ENCODE measurements at places on chromosomes 12 and 14. TPM values are rescaled to one million over a fixed set of nuclear protein-coding genes. Genes with fewer than 3 reads are reported as not detected.

TMPRSS12 gene
- total RNA-seq: not detected

DAO gene
- not detected for total RNA-seq

KLRD1 gene
- total RNA-seq: 9.0 TPM

KRT79 gene
- 0.58 TPM for total RNA-seq

DNAJC22 gene
- total RNA-seq: 2.7 TPM

TEX52 gene
- total RNA-seq: not detected

ETFBKMT gene
- total RNA-seq: 3.9 TPM

ATL1 gene
- 5.4 TPM for total RNA-seq

P2RX2 gene
- total RNA-seq: not detected

RGS6 gene
- 0.12 TPM for total RNA-seq

ZNF84 gene
- 24.5 TPM for total RNA-seq

ST8SIA1 gene
- 2.4 TPM for total RNA-seq

BDKRB1 gene
- total RNA-seq: not detected

STK38L gene
- total RNA-seq: 34.8 TPM

CYP27B1 gene
- 4.7 TPM for total RNA-seq

DNA sequence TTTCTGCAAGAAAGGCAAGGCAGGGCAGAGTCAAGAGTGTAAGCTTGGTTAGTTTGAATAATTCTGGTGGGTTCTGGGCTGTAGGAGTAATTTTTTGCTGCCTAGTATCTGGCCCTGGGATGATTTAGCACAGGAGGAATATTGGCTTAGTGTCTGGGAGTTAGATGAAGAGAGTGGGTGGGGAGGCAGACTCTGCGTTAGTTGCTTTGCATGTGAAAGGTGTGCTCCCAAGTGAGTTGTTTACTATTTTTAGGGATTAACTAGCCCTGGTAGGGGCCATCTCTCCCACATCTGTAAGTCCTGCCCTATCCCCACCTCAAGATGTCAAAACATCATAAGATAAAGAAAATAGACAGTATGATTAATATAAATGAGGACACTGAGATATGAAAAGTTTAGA lies 249.7 kb downstream of the LRIG3 start:
- H3K4me1 ChIP-seq: no peaks in the 10 kb centered on the region
- no peak overlapping the region for H3K27ac ChIP-seq
- H3K36me3 ChIP-seq: no peaks in the 10 kb centered on the region
- H3K4me3 ChIP-seq: no peak overlapping the region

- H3K27me3 ChIP-seq: no peaks in the 10 kb centered on the region
- H3K4me3 ChIP-seq: no peak overlapping the region
Observed at GRCh38 chr12:19810213-19810612, 370.9 kb downstream of the AEBP2 start.

DNA sequence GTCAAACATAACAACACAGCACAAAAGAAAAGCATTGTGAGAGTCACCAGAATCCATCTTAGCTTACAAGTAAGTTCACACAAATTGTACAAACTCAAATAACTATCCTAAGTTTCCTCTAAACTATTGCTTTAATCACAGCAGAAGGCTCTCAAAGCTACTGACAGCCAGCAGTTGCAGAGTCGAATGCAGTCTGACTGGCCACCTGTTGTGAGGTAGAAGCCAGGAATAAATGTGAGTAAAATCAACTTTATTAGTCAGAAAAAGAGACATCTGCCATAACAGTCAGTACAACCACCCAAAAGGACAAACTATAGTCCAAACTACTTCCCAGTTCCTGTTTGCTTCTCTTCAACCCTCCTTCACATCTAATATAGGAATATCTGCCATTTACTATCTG lies 231.7 kb upstream of the USP15 start:
- DNase-seq: no peak
- no peaks in the 10 kb centered on the region for H3K27me3 ChIP-seq
- no peaks in the 10 kb centered on the region for H3K36me3 ChIP-seq

DNA sequence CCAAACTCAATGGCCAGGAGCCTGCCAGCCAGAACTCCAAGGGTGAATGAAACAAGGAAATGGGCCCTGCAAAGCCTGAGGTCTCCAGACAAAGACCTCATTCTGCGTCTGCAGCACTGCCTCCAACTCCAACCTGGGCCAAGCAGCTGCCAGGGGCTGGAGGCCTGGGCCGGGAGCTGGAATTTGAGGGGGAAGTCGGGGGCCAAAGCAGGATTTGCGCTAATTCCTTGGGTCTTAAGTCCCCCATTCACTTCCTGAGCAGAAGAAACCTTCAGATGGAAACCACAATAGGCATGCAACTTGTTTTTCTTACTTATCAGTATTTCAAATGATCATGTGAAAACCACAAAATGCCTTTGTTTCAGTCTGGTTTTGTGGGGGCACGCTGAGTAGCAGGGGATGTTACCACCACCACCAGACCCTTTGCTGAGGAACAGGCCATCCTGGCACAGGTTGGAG lies 23.0 kb upstream of the TC2N start:
- H3K36me3 ChIP-seq: peaks cover 2% of the 10 kb centered on the region
- H3K27ac ChIP-seq: no peak overlapping the region
- DNase-seq: no peak

DNA sequence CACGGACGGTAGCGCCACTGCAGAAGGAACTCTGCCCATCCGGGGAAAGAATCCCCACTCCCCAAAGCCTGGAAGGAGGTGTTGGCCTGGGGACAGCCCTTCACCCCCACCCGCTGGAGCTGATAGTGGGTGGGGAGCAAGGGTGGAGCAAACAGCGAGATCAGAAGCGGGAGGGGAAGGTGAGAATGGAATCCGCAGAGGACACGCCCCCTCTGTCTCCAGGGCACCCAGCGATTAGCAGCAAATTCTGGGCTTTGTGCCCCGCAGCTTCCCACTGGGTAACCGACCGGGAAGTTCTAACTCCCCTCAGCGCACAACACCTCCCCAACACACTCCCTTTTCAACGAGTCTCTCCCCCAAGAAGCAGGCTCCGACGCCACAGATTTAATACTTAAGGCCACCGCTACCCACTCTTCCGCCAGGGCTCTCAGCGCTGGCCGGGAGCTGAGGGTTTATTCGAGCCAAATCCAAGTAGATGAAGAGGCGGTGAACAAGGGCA lies 1.4 kb downstream of the SLC25A29 start:
- H3K36me3 ChIP-seq: no peaks in the 10 kb centered on the region
- peak overlapping the region; percentile 92 for H3K4me3 ChIP-seq
- H3K27me3 ChIP-seq: no peaks in the 10 kb centered on the region

- no peaks in the 10 kb centered on the region for H3K27me3 ChIP-seq
- no peak overlapping the region for H3K27ac ChIP-seq
- H3K4me3 ChIP-seq: no peak overlapping the region
Observed at GRCh38 chr12:49939707-49940106, 10.8 kb upstream of the AQP2 start.

GRCh38 chr12:59578254-59578653 lies 17.6 kb upstream of the SLC16A7 start:
- DNase-seq: no peak
- no peak overlapping the region for H3K4me3 ChIP-seq
- H3K36me3 ChIP-seq: no peaks in the 10 kb centered on the region
- no peak overlapping the region for H3K27ac ChIP-seq
- H3K27me3 ChIP-seq: no peaks in the 10 kb centered on the region

- no peak overlapping the region for H3K27ac ChIP-seq
- H3K27me3 ChIP-seq: no peaks in the 10 kb centered on the region
- H3K4me3 ChIP-seq: no peak overlapping the region
- H3K36me3 ChIP-seq: no peaks in the 10 kb centered on the region
- peak; percentile 60 for DNase-seq
Observed at GRCh38 chr14:83006121-83006670, 1472.5 kb upstream of the SEL1L start.

GRCh38 chr12:28776220-28776619 lies 372.9 kb upstream of the FAR2 start:
- H3K4me1 ChIP-seq: no peaks in the 10 kb centered on the region
- H3K36me3 ChIP-seq: no peaks in the 10 kb centered on the region

DNA sequence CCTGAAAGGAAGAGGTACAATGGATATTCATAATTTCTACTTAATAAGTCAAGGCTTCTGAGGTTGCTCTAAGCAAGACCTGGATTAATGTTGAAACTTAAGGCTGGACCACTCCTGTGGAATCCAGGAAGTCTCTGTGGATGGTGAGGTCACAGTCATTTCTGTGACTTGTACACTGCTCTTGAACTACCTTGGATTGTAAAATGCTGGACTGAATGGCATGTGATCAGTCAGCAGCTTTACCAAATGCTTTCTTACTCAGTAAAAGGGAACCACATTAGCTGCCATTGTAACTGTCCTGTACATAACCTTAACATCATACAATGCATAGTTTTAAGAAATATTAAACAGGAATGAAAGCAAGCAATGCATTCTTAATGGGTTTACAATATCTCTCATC lies 182.9 kb downstream of the NOVA1 start:
- H3K27ac ChIP-seq: no peak overlapping the region
- H3K4me1 ChIP-seq: no peaks in the 10 kb centered on the region
- no peaks in the 10 kb centered on the region for H3K36me3 ChIP-seq

GRCh38 chr14:20415782-20416206 lies 2.5 kb upstream of the TEP1 start:
- no peaks in the 10 kb centered on the region for H3K36me3 ChIP-seq
- no peak overlapping the region for H3K27ac ChIP-seq
- no peaks in the 10 kb centered on the region for H3K27me3 ChIP-seq
- no peak overlapping the region for H3K4me3 ChIP-seq
- DNase-seq: no peak

DNA sequence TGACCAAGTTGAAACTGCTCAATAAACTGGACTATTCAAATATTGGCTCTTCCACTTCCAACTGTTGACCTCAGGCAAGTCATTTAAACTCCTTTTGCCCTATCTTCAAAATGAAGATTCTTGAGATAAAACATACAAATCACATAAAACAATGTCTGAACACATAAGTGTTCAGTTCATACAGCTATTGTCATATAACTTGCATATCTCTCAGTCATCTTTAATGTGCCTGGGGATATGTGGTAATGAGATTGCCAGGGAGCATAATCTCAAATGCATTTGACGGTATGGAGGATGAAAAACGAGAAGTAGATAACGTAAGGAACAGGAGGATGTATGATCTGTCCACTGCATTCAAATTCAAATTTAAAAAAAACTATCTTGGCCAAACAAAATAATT lies 237.0 kb upstream of the DIO2 start:
- no peaks in the 10 kb centered on the region for H3K27me3 ChIP-seq
- no peak for DNase-seq
- no peak overlapping the region for H3K4me3 ChIP-seq
- H3K27ac ChIP-seq: no peak overlapping the region
- no peaks in the 10 kb centered on the region for H3K4me1 ChIP-seq

GRCh38 chr12:1592444-1593173 lies 1.8 kb downstream of the FBXL14 start:
- H3K36me3 ChIP-seq: no peaks in the 10 kb centered on the region
- peak overlapping the region; percentile 97 for H3K27ac ChIP-seq
- peaks cover 72% of the 10 kb centered on the region for H3K4me1 ChIP-seq
- H3K27me3 ChIP-seq: no peaks in the 10 kb centered on the region
- no peak for DNase-seq

DNA sequence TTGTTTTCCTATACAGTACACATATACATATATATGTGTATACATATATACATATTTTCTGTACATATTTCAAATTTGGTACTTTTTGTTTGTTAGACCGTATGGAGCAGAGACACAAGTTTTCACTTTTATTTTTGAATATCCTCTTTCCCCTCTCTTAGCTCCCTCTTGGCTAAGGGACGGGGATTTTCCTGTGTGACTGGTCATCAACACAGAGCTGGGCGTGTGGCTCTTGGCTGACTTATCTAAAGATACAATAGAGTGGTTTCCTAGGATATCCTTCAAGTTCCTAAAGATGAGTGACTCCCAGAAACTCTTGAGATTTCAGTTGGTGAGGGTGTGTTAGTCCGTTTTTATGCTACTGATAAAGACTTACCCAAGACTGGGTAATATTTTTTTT lies 1404.5 kb upstream of the TMEM132C start:
- H3K36me3 ChIP-seq: no peaks in the 10 kb centered on the region
- no peak overlapping the region for H3K27ac ChIP-seq
- no peaks in the 10 kb centered on the region for H3K4me1 ChIP-seq
- no peaks in the 10 kb centered on the region for H3K27me3 ChIP-seq

GRCh38 chr14:41607304-41607775 lies 664 bp downstream of the LRFN5 start:
- no peak for DNase-seq
- no peaks in the 10 kb centered on the region for H3K36me3 ChIP-seq
- peak overlapping the region; percentile 36 for H3K4me3 ChIP-seq
- H3K27ac ChIP-seq: no peak overlapping the region
- peaks cover 100% of the 10 kb centered on the region for H3K27me3 ChIP-seq

DNA sequence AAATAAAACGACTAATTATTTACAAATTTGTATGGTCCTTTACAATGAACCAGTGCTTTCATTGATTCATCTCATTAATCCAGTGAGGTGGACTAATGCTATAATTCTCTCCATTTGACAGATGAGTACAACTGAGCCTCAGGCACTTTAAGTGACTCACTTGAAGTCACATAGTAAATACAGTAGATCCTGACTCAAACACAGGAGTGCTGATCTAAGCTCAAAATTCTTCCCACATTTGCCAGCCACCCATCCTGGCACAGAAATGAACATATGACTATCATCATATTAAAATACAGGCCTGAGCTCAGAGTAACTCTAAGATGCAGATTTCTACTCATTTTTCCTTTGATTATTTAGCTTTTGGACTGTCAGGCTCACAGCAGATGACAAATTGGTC lies 30.6 kb downstream of the SLC16A7 start:
- H3K4me1 ChIP-seq: no peaks in the 10 kb centered on the region
- H3K36me3 ChIP-seq: no peaks in the 10 kb centered on the region
- DNase-seq: no peak

DNA sequence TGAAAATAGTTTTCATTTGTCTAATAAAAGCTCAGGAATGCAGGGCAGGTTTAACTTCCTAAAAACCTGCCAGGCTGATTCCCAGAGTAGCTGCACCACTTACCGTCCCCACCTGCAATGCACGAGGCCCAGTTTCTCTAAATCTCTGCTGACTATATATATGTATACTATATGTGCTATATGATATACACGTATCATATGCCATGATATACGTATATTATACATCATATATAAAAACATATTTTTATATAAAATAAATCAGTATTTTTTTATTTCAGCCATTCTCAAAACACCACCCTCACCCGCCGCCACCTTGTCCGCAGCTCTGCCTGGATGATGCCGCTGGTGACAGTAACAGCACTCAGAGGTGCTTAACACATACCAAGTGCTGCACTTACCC lies 2.3 kb downstream of the ANKLE2 start:
- no peak for DNase-seq
- peaks cover 7% of the 10 kb centered on the region for H3K4me1 ChIP-seq
- H3K4me3 ChIP-seq: no peak overlapping the region
- H3K27me3 ChIP-seq: no peaks in the 10 kb centered on the region
- no peaks in the 10 kb centered on the region for H3K36me3 ChIP-seq

DNA sequence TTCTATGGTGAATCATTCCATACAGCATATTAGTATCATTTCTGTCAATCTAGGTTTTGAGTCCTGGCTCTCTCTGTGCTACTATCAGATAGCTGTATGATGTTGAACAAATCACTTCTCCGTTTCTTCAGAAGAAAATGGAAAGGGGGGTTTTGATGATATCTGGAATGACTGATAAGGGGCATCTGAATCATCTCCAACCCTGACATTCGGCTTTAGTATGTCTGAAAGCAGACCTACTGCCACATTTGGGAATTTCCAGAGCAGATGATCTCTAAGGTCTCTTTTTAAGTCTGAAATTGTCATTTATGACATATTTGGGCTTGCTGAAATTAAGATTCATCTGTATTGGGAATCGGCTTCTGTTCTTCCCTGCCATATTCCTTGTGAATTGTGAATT lies 10.1 kb downstream of the MLF2 start:
- H3K27me3 ChIP-seq: no peaks in the 10 kb centered on the region
- H3K27ac ChIP-seq: no peak overlapping the region
- H3K36me3 ChIP-seq: no peaks in the 10 kb centered on the region
- H3K4me1 ChIP-seq: no peaks in the 10 kb centered on the region
- no peak overlapping the region for H3K4me3 ChIP-seq
- no peak for DNase-seq

All from left lung (tissue), 14 donors.